A172 (cell line): ENCODE measurements at places on chromosomes 16 and 17. TPM values are rescaled to one million over a fixed set of nuclear protein-coding genes. Genes with fewer than 3 reads are reported as not detected.

KRTAP9-2 gene
- not detected in 2 replicates for total RNA-seq

NACA2 gene
- total RNA-seq: not detected in 2 replicates

KCNJ2 gene
- not detected in 2 replicates for total RNA-seq

PRSS53 gene
- total RNA-seq: 2.0 and 3.5 TPM in 2 replicates

BCO1 gene
- total RNA-seq: 0.19 and 1.9 TPM in 2 replicates

SLC52A1 gene
- total RNA-seq: 0.05 and 0.16 TPM in 2 replicates

VASN gene
- 87.4 and 100 TPM in 2 replicates for total RNA-seq

CACNG3 gene
- total RNA-seq: not detected in 2 replicates

PHOSPHO1 gene
- 0.22 TPM in 1 of 2 replicates, not detected in the other for total RNA-seq

AKTIP gene
- 36.6 and 40.0 TPM in 2 replicates for total RNA-seq

MMP25 gene
- total RNA-seq: 0.53 and 1.6 TPM in 2 replicates

BICDL2 gene
- not detected in 2 replicates for total RNA-seq

DNA sequence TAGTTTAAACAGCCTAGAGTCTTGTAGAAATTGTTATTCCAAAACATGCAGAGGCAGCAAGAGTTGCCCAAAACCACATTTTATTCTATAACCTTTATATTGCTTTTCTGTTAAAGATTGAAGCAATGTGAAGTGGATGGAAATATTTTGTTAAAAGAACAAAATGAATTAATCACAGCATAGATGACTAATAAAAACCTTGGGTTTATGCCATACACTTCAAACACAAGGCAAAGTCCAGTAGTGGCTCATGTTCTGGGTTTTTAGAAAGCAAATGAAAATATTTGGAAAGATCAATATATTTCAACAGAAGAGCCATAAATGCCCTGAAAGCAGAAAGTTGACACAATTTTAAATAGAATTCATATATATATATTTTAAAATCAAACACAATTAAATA, 36.7 kb upstream of the ULK2 start:
- no peak for DNase-seq

GRCh38 chr16:8631818-8632465, 10.4 kb downstream of the METTL22 start:
- DNase-seq: no peak

GRCh38 chr17:4331614-4332013, 34.9 kb downstream of the UBE2G1 start:
- no peak for DNase-seq

DNA sequence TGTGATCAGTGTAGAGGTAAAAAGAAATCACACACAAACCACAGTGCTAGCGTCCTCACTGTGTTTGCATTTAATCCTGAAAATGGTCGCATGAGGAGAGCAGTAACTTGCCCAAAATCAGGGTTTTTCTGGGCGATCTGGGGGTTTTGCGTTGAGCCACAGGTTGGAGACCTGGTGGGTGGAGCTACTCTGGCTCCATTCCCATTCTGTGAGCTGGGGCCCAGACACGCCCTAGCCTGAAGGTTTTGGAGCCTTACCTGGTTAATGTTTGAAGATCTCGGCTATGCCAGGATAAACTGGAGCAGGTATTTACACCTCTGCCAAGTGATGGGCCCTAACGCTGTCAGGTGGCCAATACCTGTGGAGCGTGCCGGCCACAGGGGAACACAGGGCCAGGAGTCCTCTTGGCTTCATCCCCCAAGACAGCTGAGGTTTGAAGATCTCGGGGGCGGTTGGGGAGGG, 48.4 kb downstream of the MPRIP start:
- no peak for DNase-seq

GRCh38 chr17:49688848-49689247, 11.0 kb upstream of the SPOP start:
- DNase-seq: no peak

- no peak for DNase-seq
Measured at GRCh38 chr16:55930036-55930435, 54.9 kb upstream of the CES5A start.

- DNase-seq: no peak
Measured at GRCh38 chr16:88642881-88643643, 4.7 kb downstream of the IL17C start.

DNA sequence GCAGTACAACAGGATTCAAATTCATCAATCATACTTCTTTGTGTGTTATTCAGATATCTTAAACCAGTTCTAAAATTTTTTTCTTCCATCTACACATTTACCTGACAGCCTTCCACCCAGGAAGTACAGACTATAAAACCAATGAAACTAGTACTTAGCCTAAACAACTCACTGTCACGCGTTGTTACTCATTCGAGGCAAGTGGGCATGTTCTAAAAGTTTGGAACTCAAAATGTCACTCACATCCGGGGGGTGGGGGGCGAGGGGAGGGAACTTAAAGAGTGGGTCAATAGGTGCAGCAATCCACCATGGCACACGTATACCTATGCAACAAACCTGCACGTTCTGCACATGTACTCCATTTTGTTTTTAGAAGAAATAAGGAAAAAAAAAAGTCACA, 90.4 kb upstream of the PLEKHM1 start:
- no peak for DNase-seq

DNA sequence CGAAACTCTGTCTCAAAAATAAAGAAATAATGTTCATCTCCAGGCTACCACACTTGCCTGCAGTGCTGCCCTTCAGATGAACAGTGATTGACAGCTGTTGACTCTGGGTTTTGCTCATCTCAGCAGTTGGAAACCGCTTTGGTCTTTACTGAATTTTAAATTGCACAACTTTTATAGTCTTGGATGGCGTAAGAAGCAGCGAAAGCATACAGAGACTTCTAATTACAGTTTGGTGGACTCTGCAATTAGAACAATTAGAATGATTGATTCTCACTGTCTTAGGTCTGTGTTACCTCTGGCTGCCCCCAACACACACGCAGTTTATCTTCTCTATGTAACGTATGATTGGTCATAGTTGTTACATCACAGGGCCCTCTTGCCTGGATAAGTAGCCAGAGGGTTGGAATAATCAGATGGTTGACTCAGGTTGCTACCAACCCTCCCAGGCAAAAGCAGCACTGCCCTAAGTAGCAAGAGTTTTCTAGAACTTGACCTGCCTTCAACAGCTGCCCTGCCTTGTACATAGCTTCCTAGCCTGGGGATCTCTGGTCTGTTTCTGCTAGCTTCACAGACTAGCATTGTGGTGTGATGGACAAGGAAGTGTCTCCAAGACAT, 1.9 kb upstream of the NAT9 start:
- DNase-seq: no peak

- no peak for DNase-seq
Measured at GRCh38 chr16:54385141-54385540, 98.6 kb upstream of the IRX3 start.

GRCh38 chr17:66737524-66737923, 97.4 kb upstream of the CACNG5 start:
- DNase-seq: no peak

GRCh38 chr17:236641-237405, 55.4 kb upstream of the DOC2B start:
- peak; percentile 38 for DNase-seq

GRCh38 chr17:80501741-80502577, 25.6 kb upstream of the NPTX1 start:
- DNase-seq: peak; percentile 82

DNA sequence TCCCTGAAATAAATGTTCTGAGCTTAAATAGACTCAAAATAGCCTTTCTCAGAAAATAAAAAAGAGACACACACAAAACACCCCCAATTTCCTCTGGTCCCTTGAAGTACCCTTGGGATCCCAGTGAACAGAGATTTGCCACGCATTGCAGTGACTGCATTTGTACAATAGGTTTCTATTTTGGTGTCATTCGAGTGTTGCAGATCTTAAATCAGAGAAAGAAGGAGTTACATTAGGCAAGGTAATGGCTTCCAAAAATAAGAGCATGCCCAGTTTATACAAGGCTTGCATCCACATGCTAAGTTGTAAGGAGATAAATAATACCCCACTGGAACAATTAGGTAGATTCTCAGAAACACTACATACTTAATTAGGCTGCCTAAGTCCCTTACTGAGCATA, 2.2 kb downstream of the TOX3 start:
- no peak for DNase-seq

DNA sequence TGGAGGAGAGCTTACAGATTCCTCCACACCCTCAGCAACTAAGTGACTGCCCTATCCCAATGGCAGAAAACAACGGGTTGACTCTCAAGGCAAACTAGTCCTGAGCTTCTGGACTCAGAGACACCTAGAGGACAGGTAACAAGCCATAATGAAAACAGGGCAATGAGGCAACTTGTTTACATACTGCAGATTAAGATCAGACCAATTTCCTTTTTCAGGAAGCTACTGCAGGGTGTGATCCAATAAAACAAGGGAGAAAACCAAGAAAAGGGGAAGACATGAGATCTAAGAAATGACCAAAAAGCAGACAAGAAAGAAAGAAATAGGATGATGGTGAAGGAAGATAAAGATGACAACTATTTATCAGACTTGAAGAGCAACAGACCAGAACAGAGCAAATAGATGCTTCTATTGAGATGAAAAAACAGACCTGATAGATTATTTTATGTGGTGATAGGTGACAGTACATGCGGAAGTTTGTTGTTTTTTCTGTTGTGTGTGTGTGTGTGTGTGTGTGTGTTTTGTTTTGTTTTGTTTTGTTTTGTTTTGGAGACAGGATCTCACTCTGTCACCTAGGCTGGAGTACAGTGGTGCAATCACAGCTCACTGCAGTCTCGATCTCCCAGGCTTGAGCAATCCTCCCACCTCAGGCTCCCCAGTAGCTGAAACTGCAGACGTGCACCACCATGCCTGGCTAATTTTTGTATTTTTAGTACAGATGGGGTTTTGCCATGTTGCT, 120.7 kb downstream of the GAS7 start:
- no peak for DNase-seq

DNA sequence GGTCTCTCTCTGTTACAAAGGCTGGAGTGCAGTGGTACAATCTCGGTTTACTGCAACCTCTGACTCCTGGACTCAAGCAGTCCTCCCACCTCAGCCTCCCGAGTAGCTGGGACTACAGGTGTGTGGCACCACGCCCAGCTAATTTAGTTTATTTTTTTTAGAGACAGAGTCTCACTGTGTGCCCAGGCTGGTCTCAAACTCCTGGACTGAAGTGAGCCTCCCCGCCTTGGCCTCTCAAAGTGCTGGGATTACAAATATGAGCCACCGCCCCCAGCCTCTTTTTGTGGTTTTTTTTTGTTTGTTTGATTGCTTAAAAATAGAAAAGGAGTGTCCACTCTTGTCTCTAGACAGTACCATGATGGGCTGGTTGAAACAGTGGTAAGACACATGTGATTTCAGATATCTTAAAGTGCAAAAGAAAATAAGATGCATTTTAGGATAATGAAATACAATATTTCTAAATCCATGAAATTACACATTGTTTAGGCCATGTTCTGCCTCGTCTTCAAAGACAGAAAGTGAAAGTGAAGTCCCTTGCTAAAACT, 27.4 kb downstream of the KIAA0513 start:
- no peak for DNase-seq

- DNase-seq: peak; percentile 85
Measured at GRCh38 chr16:3611146-3611975, at the start of gene SLX4. SLX4 (minus strand) TSS chr16:3611606; CDS start chr16:3608964, 2,642 bp downstream.

GRCh38 chr17:17061516-17061915, 19.3 kb downstream of the MPRIP start:
- DNase-seq: no peak

DNA sequence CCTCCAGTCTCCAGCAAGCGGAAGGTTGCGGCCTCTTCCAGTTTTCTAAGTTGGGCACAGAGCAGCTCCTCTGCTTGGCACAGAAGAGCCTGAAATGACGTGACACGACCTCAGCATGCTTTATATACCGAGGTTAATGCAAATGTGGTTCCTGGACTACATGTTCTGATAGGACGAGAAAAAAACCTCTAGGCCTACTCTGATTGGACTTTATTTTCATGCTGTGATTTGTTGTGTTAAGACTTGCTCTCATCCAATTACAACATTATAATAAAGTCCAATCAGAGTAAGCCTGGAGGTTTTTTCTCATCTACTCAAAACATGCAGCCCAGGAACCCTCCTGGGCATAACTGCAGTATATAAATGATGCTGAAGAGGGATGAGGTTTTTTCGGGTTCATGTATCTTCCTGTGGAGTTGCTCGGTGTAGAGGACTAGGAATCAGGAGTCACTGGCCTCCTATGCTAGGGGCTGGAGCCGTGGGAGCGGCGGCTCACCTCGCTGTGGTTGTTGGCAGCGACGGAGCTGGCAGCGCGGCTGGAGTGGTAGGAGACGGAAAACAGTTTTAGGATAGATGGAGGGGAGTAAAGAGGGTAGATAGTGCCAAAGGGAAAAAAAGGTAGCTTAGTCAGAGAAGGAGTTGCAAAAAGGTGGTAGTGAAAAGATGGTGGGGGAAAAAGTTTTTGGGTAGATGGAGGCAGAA, 878.0 kb downstream of the KCNJ18 start:
- DNase-seq: no peak

- DNase-seq: no peak
Measured at GRCh38 chr16:47977802-47978201, 178.0 kb downstream of the ABCC12 start.

DNA sequence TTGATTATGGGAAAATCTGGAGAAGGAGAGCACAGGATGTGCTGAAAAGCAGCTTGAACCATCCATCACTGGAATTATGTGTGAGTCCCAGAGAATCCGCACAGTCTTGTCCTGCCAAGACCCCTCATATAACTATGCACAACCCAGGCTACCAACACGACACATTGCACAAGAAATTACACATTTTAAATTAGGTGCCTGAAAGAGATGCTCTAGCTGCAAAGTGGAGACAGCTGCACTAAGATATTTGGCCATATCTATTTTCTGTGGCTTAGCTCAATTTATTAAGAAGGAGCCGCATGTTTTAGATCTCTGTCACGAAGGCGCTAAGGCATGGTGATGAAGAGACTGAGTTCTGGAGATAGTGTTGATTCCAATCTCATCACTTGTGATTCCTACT, 1308.4 kb downstream of the CDH8 start:
- no peak for DNase-seq

- DNase-seq: no peak
Measured at GRCh38 chr16:64579712-64580111, 542.2 kb downstream of the CDH11 start.
